T follicular helper cell (primary cell): ENCODE measurements at places on chromosomes 4 and X.

GRCh38 chr4:94516067-94516466 lies 64.3 kb downstream of the PDLIM5 start:
- no peak for DNase-seq

DNA sequence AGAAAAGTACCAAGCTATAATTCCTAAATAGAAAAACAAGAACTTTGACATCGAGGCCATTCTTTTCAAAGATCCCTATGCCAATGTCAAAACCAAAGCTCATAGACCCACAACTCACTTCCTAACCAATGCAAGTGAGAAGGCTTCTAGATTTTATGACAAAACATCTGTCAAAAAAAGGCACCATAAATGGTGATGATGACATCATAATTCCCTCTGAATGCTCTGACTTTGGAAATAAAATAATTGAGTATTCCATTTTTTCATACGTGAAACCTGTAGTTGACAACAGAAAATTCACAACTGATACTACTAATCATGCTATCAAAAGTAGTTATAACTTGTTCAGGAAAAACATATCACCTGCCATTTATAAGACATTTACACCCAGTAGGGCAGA lies 8.7 kb upstream of the CABS1 start:
- no peak for DNase-seq

DNA sequence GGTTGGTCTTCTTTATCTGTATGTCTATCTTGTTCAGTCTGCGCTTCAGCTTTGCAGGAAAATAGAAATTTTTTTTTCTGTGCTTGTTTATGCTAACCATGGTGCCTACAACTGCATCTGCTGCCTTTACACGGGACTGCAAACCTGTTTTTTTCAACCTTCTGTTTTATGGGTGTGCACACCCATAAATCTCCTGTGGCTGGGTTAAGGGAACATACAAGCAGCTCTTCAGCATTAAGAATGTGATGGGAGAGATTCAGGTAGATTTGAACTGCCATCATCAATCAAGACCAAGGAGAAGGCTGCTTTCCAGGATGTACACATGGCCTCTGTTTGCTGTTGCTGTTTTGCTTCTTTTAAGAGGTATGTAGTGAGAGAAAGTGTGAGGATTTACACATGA lies 502.9 kb downstream of the ANKRD50 start:
- no peak for DNase-seq

- no peak for DNase-seq
These were observed 58.0 kb upstream of the FRMPD4 start for GRCh38 chrX:12080265-12080664.

DNA sequence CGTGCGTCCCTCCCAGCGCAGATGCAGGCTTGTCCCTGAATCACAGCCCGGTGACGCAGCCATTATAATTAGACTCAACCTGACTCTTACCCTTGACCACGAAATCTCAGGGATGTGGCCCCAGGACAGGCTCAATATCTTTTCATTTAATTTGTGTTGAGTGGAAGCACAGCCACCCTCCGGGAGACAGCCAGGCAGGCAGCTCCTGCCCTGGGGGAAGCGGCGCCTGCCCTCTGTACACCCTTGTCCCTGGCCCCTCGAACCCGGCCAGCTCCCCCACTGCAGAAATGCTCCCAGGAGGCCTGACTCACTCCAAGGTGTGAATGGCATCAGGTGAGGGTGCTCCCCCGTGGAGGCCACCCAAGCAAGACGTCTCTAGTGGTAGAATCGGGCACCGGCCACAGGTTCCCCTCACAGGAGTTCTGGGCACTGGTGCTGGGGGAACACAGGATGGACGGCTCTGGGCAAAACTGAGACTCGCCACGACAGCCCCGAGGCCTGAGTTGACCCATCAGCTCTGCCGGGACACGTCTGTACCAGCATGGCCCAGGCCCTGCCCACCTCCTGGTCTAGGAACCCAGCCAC lies 2.7 kb downstream of the CPLX1 start:
- DNase-seq = no peak

GRCh38 chr4:127957105-127957504 lies 7.9 kb downstream of the MFSD8 start:
- DNase-seq = no peak

- no peak for DNase-seq
These were observed 1.2 kb upstream of the TMEM33 start for GRCh38 chr4:41933997-41934503.

DNA sequence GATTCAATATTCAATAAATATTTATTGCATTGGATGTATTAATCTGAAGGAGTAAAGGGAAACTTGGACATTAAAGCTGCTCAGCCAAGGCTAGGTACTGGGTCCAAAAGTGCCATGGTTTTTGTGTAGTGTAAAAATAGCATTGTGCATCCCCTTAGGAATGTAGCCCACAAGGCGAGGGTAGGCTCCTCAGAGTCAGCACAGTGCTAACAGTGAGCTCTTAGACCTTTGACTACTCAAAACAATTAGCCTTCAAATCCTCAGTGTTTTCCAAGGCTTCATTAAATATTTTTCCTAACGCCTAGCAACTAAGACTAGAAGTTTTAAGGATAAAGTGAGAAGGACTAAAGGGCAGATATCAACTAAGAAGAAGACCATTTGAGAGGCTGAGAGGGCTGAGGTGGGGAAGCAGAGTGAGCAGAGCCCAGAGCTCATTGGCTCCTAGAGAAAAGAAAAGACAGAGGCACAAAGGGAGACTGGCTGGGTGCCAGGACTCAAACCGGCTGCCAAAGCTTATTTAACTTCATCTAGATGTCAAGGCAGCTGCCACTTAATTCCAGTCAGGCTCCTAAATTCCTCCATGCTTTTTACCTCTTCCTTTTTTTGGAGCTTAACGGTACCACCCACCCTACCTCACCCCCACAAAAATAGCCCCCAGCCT lies 17.0 kb downstream of the PRKG2 start:
- no peak for DNase-seq

GRCh38 chrX:29590921-29591320 lies 624.4 kb upstream of the MAGEB2 start:
- no peak for DNase-seq

- no peak for DNase-seq
These were observed 405.2 kb upstream of the CNKSR2 start for GRCh38 chrX:20968996-20969395.

DNA sequence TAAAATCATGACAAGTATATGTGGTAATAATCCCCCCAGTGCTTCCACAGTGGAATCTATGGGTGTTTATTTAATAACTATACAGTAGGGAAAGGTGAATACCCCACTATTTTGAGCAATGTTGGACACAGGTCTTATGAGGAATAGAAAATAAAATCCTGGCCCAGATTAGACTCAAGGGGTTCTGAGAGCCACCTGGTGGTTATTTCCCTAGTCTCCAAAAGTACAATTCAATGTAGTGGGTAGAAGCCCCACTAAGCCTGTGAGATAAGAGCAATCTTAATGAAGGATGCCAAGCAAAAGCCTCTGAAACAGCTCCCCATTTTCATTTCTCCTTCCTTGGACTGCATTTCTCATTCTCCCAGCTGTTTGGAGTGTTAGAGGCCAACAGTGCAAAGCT lies 328.2 kb upstream of the NR3C2 start:
- no peak for DNase-seq

DNA sequence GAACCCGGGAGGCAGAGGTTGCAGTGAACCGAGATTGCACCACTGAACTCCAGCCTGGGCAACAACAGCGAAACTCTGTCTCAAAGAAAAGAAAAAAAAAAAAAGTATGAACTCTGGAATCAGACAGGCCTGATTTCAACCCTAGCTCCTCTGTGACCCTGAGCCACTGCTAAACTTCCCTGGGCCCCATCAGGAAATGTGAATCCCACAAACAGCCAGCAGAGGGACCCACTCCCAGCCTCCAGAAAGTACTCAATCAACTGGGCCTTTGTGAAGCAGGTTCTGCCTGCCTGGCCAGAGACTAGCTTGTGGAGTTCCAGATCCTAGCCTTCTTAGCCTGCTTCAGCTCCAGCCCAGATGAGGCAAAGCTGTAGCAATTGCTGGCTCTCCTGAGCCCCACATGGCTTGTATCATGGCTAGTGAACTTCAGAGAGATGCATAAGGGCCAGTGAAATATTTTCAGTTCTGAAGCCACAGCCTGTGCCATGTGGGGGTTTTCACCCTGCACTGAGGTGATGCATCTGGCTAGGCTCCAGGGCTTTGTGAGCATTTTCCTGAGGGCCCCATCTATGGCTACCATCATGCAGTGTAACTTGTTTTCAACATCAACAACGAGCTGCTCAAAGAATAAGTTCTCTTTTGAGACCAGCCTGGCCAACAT lies 7.2 kb upstream of the IDS start:
- peak; percentile 39 for DNase-seq

DNA sequence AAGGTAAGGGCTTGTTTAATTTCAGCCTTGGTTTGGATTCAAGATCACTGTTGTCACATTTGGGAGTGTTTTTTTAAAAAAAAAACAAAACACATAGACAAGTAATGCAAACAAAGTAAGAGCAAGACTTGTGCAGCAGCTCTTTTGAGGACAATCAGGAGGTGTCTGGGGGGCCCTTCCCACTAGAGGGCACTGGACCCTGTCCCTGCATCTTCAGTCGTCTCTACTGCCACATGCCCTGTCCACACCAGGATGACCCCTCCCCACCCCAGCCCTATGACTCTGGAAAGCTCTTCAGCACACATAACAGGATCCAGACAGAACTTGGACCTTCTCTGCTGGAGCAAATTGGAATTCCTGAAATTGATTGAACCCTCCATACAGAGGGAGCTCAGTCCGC lies 71.0 kb downstream of the USP46 start:
- DNase-seq = no peak

GRCh38 chr4:7845493-7846128 lies 94.0 kb downstream of the AFAP1 start:
- DNase-seq = no peak

DNA sequence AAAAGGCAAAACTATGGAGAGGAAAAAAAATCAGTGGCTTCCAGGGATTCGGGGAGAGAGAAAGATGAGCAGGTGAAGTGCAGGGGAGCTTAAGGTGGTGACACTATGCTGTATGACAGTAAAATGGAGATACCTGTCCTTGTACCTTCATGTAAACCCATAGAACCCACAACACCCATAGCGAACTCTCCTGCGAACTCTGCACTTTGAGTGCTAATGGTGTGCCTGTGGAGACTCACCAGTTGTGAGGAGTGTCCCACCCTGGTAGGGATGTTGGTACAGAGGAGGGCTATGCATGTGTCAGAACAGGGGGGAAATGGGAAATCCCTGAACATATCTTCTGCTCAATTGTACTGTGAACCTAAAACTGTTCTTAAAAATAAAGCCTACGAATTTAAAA lies 42.8 kb downstream of the HMX1 start:
- no peak for DNase-seq

DNA sequence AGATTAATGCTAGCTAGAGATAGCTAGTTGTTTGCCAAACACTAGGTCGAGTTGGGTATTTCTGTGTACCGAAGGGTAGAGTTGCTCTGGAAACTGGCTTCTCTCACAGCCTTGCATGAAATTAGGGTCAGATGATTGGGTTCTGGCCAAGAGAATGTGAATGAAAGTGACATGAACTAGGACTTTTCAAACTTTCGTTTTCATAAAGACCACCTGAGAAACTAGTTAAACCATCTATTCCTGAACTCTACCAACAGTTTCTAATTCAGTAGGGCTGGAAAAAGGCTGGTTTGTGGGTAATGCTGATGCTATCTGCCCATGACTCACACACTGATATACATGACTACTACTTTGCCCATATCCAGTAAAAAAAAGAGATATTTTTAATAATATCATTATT lies 157.6 kb downstream of the GASK1B start:
- no peak for DNase-seq

DNA sequence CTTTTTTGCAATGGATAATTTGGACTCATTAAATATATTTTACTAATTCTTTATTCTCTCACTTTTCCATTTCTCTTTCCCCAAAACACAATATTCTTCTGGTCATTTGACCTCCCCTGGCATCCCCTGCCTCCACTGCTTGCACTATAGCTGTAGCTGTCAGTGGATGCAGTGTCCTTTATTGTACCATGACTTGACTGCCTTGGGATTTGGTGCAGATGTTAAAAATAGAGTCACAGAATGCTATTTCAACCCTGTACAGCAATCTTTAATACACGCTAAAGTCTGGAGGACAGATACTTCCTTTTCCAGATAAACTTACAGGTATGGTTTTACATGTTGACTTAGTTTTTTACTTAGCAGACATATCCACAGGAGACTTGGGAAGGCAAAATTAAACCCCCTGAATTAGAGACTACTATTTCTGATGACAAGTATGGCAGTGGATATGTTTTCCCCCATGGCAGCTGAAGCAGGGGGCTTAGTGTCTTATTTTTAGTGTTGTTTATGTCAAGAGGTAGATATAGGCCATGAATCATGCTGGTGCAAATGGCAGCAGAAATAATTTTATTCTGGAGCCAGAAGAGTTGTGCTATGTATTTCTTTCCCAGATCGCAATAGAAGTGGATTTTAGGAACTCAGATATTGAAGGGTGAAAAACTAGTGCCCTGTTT lies 461.4 kb downstream of the NAF1 start:
- no peak for DNase-seq

- no peak for DNase-seq
These were observed 18.6 kb downstream of the TBCK start for GRCh38 chr4:106297245-106298035.

- no peak for DNase-seq
These were observed 19.5 kb upstream of the BOD1L1 start for GRCh38 chr4:13647031-13647430.

GRCh38 chr4:165493359-165493758 lies 114.6 kb downstream of the CPE start:
- DNase-seq = peak; percentile 42

GRCh38 chr4:170374770-170375169 lies 285.0 kb upstream of the AADAT start:
- no peak for DNase-seq

DNA sequence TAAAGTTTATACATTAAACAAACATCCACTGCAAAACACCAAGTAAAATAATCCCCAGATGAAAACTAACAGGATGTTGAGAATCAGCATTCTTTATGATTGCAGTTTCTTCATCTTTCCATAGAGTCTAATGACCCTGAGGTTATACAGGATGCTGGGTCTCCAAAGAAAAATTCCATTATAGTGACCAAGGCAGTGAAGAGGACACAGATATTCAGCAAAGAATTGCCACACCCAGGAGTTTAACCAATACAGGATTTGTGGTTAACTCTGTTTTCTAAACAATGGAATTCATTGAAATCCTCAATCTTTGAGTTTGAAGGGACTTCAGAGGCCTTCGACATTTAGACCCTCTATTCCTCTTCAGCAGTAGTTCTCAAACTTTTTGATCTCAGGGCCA lies 76.2 kb upstream of the ESX1 start:
- DNase-seq = no peak

GRCh38 chr4:100935090-100935489 lies 412.2 kb downstream of the PPP3CA start:
- no peak for DNase-seq

- DNase-seq = no peak
These were observed 55.0 kb downstream of the PAPSS1 start for GRCh38 chr4:107665001-107665400.
